ENCODE measurements at places on chromosomes 6 and 20.

DNA sequence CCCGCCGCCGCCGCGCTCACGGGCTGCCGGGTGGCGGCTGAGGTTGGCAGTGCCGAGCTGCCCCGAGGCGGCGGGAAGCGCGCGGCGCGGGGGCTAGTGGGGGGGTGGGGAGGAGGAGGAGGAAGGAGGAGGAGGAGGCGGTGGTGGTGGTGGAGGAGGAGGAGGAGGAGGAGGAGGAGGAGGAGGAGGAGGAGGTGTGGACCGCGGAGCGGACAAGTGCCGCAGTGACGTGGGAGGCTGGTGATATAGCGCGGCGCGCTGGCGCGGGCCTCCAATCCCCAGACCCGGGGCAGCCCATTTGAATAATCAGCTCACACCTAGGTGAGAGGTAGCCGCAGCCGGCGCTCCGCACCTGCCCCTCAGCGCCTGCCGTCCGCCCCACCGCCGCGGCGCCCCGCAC is at the start of gene FOXA2:
FOXA2 (minus strand) TSS at position 51 of the 400 bp plus-strand sequence. CDS start 294 bp downstream, outside the sequence.
- DNase-seq, result no peak

- DNase-seq, result no peak
These were observed 14.7 kb upstream of the PSMF1 start for GRCh38 chr20:1103751-1104150.

DNA sequence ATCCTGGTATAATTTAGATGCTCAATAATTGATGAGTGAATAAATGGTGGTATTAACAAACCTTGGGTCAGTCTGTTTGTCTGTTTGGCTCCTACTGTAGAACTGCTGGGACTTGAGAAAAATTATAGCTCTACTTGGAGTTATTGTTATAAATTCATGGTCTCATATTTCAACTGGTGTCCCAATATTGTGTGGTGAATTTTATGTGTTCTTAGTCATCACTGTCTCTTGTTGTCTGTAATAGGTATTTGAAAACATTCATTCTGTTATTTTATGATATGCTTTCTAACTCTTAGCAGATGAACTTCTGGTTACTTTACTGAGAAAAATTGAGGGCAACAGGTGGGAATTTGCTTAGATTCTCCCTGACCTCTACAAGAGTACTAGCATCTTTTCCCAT is 221.4 kb downstream of the CDKAL1 start:
- DNase-seq, result no peak

GRCh38 chr20:5508044-5508443 is 191.3 kb upstream of the PROKR2 start:
- no peak for DNase-seq

DNA sequence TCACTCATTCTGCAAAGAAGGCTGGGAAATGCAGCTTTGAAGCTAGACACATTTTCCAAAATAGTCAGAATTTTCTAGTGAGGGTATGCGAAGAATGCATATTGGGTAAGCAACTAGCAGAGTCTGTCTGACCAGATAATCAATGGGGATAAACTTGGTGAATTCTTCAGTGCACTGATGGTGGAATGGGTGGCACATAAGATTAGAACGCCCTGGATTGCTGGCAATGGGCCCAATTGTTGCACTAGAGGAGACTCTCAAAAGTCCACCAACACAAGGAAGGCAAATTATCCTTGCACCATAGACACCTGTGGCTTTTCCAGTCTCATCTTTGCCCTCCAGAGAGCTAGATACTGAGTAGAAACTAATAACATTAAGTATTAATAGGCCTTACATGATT is 167.6 kb downstream of the PTPRT start:
- no peak for DNase-seq

GRCh38 chr6:6169141-6169540 is 151.3 kb downstream of the F13A1 start:
- no peak for DNase-seq

DNA sequence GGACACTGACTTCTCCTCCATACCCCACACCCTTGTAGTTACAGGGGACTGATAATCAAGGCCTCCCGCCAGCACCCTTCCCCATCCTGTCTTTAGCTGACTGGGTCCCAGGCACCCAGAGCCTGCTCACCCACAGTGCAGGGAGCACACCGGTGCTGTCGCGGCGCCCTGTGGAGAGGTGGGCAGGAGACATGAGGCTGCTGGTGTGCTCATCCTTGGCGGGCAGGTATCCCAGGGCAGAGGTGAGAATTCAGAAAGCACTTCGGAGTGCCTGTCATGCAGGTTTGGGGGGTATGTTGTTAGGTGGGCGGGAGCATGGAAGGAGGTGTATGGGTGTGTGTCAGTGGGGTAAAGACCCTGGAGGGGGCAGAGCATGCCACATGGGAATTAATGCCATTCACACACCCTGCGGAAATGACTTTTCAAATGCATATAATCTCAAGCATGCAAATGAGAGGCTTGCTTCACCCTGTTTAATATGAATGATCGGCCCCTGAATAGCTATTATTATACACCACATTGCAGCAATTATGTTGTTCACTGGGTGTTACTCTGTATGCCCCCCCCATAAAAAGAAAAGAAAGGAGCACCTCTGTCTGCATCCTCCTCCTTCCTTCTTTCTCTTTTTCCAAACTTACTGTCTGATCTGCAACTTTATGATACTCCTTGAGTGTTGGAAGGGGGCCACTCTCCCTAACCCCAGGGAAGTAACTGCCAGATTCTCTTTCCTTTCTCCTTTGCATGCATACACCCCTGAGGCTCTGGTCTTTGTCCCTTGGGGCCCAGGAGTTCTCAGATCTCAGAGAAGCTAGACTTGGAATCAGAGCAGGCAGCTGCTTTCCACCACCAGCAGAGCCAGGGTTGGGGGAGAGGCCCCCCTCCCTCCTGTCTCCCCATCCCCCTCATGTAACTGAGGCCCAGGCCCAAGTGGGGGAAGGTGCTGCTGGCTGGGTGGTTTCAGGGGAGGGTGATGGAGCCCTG is 16.0 kb downstream of the FOXP4 start:
- DNase-seq, result no peak

DNA sequence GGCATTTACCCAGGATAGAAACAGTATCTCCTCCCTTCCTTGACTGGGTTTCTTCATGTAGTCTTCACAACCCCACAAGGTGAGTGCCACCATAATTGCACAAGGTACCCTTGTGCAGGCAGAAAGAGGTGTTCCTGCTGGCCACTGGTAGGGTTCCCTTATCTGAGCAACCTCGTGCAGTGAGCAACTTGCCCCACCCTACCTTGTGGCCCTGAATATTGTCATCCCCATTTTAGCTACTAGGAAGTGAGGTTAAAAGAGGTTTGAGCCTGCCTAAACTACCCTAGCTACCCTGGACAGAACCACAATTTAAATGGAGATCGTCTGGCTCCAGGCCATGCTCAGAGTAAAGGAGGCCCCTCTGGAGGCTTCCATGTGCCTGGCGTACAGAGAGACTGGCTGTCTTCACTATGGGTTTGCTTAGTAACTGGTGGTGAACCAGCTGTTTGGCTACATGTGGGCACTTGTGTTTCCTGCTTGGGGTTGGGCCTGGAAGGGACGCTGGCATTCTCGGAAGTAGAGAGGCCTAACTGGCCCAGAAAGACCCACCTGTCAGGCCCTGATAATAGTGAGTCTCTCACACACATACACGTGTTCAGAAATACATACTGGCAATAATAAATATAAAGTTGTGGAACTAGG is 148.8 kb downstream of the LRFN2 start:
- DNase-seq, result no peak

DNA sequence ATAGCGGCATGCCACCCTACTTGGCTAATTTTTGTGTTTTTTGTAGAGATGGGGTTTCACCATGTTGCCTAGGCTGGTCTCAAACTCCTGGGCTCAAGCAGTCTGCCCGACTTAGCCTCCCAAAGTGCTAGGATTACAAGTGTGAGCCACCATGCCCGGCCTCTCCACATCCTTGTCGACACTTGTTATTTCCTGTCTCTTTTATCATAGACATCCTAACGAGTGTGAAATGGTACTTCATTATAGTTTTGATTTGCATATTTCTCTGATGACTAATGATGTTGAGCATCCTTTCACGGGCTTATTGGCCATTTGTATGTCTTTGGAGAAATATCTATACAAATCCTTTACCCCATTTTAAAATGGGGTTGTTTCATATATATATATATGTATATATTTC is 39.0 kb upstream of the ASXL1 start:
- no peak for DNase-seq

DNA sequence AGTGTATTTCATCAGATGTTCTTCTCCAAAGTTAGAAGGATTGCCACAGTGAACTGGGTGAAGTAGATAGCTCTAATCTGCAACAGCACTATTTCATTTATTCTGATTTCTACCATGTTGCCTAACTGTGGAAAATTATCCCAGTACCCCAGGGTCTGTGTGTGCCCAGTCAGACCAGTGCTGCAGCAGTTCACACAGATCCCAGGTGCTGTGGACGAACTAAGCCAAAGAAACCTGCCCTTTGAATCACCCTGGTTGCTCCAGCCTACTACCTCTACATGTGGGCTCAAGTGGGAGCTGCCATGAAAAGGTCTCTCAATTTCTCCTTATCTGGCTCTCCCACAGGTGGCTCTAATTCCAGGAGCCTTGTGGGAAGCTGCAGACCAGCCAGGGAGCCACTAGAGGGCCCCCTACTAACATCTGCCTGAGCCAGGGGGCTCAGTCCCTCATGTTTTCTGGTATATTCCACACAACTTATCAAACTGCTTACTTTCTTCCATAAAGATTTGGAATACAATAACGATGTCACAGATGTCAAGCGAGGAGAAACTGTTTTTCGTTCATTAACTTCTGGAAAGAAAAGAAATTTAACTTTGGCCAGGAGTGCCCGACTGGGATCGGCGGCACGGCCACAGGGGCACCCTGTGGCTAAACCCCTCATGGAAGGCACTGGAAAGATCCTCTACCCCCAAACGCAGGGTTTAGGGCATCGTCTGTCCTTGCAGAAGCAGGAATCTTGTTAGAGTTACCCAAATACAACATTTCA is 31.6 kb upstream of the LY86 start:
- no peak for DNase-seq

DNA sequence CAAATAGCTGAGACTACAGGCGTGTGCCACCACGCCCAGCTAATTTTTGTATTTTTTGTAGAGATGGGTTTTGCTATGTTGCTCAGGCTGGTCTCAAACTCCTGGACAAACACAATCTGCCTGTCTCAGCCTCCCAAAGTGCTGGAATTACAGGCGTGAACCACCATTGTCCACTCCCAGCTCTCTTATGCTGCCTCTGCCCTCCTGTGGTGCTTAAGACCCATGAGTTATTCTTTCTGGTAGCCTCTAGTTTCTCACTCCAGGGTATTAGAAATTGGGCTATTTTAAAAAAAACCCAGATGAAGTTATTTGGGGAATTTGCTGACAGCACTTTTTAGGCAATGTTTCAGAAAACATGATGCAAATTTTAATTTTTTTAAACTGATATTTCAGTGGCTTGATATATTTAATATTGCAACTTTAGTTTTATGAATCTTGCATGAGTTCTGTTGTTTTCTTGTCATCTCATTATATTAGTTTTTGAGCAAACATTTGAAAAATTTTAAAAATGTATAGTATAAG is 114.0 kb upstream of the FOXO3 start:
- DNase-seq, result no peak

DNA sequence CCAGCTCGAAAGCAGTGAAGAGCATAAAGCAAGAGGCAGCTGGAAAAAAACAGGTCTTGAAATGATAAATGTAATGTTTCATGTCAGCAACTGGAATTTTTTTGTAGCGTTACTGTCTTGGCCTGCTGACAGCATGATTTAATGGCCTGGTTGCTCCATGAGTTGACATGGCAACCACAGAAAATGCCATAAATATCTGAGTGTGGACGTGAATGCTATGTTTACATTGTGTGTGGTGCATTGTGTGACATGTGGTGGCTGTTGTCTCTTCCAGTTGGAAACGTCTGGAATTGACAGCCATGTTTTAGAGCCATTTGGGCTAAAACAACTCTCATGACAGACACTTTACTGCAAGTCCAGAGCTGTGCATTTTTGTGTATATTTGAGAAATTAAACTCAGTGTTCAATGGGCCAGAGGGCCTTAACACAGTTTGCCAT is 170.0 kb downstream of the FOXA2 start:
- DNase-seq, result no peak

DNA sequence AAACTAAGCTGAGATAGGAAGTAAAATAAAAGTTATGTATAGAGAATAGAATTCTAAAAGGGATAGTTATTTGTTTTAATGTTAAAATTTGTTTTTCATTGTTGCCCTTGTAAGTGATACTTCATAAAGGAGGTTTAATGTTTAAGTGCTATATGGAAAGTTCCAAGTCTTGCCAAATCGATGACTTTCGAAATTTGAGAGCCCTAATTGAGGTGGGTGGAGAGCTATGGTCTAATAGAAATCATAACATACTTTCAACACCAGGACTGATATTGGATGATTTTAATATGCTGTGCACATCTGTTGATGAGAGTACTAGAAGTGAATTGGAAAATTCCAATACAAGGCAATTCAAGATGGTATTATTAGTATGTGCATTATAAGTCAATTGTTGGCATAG is 64.6 kb downstream of the RNF144B start:
- no peak for DNase-seq

GRCh38 chr20:16922834-16923233 is 174.7 kb downstream of the OTOR start:
- DNase-seq, result no peak

DNA sequence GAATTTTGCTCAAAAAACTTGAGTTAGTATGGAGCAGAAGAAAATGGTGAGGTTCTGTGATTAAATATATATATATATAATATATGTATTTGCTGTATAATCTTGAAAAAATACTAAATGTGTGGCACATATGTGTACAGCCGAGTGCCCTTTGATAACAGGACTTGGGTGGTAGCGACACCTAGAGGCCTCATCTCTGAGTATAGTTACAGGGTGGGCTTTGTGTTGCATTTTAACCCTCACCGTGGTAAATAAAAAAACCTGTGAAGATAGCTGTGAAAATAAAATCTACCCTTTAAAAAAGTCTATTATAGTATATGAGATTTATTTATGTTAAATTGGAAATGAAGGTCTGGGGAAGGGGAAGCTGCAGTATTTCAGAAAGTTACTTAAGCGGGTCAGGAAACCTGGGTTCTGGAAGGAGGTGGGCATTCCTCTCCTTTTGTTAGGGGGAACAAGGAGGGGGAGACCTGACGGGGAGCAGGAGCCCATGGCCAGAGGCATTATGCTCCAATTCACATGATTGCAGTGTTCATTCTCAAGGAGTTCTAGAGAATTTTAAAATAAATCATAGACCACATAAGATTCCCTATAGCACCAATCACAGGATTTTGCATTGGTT is 82.7 kb downstream of the SH3BGRL2 start:
- DNase-seq, result no peak

DNA sequence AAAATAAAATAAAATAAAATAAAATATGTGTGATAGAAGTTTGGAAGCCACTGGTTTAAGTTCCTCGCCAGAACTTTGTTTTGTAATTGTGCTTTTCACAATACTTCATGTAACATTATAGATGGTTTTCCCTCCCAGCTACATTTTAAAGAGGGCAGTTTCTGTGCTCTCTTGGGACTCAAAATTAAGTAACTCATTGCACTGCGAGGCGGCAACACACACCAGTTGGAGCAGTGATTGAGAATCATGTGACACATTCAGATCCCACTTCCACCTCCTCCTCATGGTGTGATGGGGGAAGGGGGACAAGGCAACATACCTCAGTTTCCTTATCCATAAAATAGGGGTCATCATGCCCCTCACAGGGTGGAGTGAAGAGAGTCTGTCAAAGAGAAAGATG is 7.5 kb downstream of the C2 start:
- no peak for DNase-seq

- peak; percentile 27 for DNase-seq
These were observed 332.3 kb downstream of the BCKDHB start for GRCh38 chr6:80438772-80439171.

Measured in T1000 (cell line).